AG10803 (cell line): ENCODE measurements at places on chromosomes 11 and 22.

GRCh38 chr22:33451866-33452469, 393.8 kb upstream of the SYN3 start:
- no peak for DNase-seq

DNA sequence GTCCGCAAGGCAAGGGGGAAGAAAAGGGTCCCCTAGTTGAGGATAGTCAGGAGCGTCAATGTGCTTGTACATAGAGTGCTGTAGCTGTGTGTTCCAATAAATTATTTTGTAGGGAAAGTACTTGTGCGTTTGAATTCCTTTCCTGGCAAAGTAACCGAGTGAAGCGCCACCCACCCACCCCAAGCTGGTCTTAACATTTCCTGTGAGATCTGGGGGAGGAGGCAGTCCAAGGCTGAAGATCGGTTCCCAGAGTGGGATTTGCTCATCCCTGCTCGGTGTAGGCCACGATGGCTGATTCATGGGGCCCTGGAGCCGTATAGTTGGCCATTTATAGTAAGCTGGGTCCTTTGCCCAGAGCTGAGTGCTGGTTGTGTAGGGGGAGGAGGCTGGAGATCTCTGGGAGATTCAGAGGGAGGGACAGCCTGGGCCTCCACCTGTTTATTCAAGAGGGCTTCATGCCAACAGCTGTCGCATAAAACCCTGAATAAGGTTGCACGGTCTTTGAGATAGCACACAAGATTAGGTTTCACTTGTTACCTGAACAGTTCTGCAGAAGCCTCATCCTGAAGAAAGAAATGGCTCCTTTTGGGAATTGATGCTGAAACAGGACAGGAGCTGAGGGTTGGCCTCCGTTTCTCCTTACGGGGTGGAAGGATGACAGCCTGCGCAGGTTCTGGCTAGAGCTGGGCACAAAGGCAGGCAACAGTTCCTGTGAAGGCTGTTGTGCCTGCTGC, 2.4 kb downstream of the ATF4 start:
- DNase-seq: peak; percentile 71

- no peak for DNase-seq
Observed at GRCh38 chr11:91219535-91219934, 996.7 kb upstream of the CHORDC1 start.

DNA sequence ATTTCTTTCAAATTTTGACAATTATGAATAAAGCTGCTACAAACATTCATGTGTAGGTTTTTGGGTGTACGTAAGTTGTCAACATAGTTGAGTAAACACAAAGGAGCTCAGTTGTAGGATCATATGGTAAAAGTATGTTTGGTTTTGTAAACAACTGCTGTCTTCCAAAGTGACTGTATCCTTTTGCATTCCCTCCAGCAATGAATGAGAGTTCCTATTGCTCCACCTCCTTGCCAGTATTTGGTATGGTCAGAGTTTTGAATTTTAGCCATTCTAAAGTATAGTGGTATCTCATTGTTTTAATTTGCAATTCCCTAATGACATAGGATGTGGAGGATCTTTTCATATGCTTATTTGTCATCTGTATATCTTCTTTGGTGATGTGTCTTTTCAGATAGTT, 28.0 kb upstream of the PHOX2A start:
- DNase-seq: no peak

- no peak for DNase-seq
Observed at GRCh38 chr22:44400763-44401060, 88.0 kb upstream of the SHISAL1 start.
